B cell (primary cell): ENCODE measurements at places on chromosomes 11 and 22.

DNA sequence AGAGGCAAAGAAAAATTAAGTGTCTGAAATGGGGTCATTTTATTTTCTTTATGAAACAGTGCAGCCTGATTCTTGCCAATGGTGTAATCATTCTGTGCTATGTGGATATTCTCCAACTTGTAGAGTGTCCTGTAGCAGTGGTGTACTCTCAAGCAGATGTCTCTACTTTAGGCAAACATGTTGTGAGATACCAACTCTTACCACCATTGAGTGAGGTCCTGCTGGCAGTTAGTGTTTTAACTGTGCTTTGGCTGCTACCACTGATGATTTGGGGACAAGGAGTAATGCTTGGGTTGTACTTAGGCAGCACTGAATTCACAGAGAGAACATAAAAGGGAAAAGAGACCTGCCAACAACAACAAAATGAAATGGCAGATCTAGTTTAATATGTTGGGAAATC lies 122.5 kb downstream of the APIP start:
- no peak for DNase-seq

DNA sequence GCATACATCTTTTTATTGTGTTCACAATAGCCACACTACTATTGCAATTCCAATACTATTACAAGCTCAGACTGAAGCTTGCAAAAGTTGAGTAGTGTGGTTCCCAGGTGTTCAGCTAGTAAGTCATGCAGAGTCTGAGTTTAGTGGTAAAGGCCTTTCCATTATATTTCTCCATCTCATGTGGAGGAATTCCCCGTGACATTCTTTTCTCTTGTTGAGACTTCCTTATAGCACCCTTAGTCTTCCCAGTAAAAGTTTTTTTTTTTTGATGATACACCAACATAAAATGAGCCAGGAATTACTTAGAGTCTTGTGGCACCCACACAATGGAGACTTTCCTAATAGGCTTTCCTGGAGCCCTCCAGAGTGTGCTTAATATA lies 110.8 kb downstream of the UVRAG start:
- no peak for DNase-seq

DNA sequence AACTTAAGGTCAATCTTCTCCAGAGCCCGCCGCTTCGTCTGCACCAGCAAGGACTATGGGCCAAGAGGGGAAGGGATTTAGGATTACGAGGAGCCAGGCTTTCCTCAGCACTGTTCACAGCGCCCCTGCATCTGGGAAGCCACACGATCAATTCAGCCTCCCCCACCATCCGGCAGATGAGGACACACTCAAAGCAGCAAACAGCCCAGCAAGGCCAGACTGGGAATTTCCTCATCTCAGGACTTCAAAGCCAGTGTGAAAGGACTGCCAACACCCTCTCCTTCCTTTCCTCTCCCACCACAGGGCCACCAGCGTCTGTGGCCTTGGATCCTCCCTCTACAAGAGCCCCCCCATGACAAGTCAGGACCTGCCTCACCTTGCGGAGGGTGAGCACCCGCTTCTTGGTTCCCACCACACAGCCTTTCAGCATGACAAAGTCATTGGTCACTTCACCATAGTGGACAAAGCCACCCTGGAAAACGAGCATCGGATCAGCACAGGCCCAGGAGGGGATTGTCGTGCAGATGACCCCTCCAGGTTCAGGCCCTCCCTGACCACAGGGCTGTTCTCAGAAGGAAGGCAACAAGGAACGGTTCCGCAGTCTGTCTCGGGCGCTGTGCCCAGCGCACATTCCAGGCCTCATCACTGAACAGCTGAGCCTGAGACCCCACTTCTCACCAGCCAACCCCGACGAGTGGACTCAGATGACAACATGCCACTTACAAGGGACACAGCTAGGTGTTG lies 6.0 kb downstream of the RPL3 start:
- DNase-seq = no peak

DNA sequence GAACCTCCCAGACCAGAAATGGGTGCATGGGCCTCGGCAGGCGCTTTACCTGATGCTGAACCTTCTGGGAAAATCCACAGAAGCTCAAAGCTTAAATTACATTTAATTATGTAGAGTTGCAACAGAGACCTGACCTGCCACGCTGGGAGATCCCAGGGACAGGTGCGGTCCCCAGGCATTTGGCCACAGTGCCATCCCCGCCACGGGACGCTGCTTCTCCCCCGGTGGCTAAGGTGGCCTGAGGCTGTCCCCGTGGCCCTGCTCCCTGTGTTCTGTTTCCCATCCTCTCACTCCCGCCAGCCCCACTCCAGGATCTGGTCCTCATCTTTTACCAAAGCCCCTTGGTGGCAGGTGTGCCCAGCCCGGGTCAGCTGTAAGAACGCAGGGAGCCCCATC lies 39.6 kb downstream of the GRAMD4 start:
- no peak for DNase-seq

DNA sequence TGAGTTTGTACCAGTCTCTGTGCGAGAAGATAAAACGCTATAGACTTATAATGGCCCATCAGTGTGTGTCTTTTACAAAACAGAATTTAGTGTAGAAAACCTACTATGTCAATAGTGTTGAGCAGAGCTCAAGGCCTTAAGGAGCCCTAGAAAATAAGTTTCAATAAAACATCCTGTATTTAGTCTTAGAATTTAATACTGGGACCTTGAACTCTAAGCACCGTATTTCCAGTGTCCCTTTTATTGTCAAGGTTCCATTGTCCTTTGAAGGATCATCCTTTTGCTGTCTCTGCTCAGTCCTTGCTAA lies 16.6 kb downstream of the CDC45 start:
- DNase-seq = no peak

DNA sequence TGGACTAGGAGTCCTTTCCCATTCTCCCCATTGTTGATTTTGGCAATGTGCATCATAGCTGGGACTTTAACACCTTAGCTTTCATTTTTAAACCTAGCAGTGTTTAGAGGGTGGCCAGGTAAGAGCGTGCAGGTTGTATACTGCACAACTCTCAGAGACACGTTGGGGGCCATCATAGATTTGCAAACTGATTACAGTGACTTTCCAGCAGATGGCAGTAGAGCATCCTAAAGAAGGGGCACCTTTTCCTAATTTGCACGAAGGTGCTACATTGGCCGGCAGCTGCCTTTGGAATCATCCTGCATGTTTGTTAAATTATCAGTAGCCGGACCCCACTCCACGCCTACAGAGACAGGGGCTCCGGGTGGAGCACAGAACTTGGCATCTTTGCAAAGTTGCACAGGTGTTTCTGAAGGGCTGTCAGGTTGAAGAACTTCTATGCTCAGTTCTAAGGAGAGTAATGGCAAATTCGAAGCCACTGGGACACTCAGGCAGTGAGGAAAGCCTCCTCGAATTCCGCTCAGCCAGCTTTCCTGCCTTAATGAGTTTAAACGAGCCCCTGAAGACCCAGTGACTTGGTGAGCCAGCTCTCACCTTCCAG lies 7.7 kb downstream of the LHFPL7 start:
- peak; percentile 44 for DNase-seq

DNA sequence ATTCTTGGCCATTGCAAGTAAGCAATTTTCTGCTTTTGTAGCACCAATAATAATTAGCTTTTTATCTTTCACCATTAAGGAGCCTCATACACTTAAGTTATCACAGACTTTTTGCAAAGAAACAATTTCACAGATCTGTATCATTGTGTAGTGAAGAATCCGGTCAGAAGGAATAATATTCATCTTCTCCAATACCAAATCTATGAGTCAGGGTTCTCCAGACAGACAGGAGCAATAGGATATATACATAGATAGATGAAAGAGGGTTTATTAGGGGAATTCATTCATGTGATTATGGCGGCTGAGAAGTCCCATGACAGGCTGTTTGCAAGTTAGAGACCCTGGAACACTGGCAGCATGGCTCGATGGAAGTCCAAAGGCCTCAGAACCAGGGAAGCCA lies 82.9 kb upstream of the UBASH3B start:
- no peak for DNase-seq

DNA sequence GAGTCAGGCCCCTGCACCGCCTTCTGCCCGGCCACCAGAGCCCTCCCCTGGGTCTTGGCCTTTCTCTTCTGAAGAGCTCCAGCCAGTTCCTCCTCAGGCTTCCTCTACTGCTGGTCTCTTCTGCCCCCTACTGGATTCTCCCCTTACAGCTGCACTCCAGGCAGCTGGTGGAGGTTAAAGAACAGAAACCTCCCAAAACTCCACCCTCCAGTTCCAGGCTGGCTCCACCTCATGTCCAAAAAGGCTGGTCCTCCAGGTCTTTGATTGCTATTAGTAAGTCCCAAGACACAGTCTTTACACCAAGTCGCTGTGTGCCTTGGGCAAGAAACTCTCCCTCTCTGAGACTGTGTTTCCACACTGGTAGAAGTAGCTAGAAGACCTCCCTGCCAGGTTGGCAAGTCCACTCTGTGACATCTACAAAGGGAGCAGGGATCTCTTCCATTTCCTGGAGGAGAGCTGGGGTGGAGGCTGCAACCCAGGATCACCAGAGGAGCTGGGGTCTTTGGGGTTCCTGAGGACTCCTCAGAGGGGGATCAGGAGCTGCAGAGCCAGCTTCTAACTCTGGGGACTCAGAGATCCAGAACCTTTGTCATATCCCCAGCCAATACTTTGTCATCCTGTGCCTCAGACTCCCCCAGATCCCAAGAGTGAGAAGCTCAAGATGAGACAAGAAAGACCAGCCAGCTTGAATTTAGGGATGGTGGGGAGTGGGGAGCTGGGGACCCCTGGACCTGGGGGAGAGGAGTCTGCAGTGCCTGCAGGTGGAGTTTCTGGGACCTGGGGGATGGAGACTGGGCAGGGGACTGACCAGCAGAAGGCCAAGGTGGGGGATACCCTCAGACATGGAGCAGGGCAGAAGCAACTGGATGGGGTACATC lies 3.4 kb upstream of the IGLL5 start:
- peak; percentile 86 for DNase-seq

GRCh38 chr22:25399649-25400151 lies 164.8 kb upstream of the GRK3 start:
- no peak for DNase-seq

GRCh38 chr22:35634943-35635540 lies 13.2 kb upstream of the APOL6 start:
- DNase-seq = no peak

DNA sequence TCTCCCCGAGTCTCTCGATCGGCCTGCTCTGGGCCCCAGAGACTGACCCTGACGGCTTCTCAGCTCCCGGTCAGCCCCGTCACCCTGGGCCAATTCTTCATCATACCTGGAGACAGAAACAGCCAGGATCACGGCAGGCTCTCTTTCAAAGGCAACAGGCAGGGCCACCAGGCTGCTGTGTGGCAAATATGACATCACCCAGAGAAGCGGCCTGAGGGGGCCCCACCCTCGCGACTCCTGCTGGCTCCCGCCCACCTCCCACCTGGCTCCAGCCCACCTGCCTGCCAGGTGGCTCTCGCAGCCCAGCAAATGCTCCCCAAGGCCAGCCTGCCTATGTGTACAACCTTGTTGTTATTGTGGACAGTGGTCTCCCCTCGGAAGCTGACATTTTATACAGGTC lies 24.9 kb upstream of the PACSIN2 start:
- no peak for DNase-seq

DNA sequence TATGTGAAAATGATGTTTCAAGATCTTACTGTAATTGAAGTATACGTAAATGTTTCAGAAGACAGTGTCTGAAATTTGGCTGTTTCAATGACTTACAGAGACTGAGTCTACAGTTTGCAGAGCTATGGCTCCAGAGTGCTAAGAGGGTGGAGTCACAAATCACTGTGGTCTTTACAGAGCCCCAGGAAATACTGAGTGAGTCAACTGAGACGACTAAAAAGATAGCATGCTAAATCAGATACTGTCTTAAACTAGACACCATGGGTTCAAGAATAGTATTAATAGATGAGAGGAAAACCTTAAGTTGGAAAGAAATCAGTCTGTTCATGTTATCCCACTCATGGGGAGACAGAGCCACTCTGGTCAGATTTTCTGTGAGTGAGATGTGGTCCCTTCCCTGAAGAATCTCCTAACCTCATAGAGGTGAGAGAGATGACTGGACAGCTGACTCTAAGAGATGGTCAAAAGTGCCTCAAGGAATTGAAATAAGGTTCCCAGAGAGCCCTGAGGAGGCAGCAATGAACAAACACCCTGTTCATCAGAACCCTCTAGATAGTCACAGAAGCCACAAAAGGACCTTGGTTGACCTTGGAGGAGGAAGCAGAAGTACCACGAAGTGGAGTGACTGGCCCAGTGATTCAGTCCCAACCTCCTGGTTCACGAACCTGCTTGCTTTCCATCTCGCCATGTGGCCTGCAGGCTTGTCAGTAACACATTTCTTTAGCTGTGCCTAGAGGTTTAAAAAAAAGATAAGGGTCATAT lies 30.2 kb downstream of the C11orf91 start:
- no peak for DNase-seq

DNA sequence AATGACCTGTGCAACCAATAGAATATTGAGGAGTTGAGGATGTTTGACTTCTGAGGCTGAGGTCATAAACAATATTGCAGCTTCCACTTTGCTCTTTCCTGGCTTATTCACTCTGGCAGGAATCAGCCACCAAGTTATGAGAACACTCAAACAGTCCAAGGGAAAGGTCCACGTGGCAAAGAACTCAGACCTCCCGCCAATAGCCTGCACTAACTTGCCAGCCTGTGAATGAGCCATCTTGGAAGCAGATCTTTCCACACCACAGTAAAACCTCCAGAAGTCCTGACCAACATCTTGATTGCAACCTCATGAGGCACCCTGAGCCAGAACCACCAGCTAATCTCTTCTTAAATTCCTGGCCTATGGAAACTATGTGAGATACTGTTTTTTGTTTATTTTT lies 22.7 kb upstream of the PICALM start:
- DNase-seq = no peak

GRCh38 chr11:74434528-74434927 lies 32.8 kb downstream of the KCNE3 start:
- no peak for DNase-seq

- DNase-seq = no peak
Observed at GRCh38 chr22:45907378-45907777, 69.6 kb downstream of the WNT7B start.

DNA sequence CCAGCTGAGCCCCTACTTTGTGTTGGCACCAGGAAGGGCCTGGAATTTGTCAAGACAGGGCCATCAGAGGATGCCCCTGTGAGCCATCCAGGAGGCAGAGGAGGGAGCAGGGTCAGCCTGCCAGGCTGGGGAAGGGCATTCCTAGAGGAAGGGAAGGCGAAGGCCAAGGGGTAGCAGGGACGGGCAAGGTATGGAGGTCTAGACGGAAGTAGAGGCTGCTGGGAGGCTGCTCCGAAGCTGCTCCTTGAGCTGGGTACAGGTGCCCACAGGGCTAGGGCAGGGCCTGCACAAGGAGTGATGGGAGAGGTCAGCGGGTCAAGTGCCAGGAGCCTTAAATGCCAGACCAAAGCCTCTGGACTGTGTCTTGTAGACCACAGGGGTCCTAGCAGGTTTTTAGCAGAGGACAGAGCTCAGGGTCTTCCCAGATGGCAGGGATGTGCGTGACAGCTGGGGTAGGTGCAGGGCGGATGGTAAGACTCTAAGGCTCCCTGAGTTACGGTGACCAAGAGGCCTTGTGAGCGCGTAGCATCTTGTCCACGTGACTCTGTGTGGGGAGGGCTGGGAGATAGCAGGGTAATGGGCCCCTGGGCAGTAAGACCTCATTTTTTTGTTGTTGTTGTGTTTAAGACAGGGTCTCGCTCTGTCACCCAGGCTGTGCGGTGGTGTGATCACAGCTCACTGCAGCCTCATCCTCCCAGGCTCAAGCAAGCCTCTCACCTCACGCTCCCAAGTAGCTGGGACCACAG lies 31.7 kb upstream of the CSNK1E start:
- no peak for DNase-seq

- no peak for DNase-seq
Observed at GRCh38 chr22:42275970-42276369, 5.5 kb upstream of the TCF20 start.
